ENCODE measurements at places on chromosomes 5 and 9.

DNA sequence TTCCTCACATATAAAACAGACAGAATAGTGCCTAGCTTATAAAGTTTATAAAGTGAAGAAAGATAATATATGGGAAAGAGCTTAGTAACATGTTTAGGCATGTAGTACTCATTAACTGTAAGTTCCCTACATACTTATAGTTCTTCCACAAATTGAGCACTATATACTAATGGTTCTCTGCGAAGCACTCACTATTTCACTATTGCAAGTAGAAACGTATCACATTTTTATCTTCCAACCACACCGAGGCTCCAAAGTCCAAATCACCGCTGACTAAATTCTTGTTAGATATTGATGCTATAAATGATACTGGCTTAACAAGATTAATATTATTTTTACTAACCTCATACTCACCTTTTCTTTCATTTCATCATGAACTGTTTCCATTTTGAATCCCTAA lies 61.0 kb downstream of the FBXW11 start:
- DNase-seq = no peak

DNA sequence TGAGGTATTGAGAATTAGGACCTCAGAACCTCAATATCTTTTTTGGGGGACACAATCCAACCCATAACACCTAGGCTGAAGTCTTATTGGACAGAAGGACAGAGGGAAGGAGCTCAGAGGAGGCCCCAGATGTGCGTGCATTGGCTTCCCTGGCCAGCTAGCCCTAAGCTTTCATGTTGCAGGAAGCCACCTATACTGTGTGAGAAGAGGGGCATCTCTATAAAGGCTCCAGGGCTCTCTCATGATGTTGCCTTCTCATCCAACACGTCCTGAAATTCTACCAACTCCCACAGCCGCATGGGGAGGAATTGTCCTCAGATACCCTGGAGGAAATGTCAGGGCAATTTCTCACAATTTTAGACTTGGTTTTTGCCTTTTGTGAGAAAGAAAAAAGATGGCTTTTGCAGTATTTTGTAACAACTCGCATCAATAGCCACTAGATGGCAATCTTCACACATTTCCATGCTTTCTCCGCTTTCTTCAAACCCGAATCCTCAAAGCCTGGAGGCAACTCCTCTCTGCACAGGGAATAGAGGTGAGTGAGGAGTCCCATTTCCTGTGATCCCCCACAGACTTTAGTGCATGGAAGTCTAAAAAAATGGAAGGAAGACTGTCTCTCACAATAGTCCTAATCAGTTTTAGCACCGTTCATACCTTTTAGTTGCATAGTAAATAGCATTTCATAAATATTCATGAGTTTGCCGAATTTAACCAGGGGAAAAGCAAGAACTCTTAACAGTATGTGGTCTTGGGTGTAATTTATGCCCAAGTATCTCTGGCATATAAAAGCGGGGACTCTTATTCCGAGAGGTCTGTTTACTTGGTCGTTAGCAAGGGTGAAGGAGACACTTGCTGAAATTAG lies 7.4 kb upstream of the PPP3R2 start:
- DNase-seq = peak; percentile 47

- DNase-seq = no peak
Observed at GRCh38 chr9:73995836-73996235, 501.3 kb upstream of the RORB start.

GRCh38 chr5:148403344-148403743 lies 19.6 kb downstream of the FBXO38 start:
- no peak for DNase-seq

DNA sequence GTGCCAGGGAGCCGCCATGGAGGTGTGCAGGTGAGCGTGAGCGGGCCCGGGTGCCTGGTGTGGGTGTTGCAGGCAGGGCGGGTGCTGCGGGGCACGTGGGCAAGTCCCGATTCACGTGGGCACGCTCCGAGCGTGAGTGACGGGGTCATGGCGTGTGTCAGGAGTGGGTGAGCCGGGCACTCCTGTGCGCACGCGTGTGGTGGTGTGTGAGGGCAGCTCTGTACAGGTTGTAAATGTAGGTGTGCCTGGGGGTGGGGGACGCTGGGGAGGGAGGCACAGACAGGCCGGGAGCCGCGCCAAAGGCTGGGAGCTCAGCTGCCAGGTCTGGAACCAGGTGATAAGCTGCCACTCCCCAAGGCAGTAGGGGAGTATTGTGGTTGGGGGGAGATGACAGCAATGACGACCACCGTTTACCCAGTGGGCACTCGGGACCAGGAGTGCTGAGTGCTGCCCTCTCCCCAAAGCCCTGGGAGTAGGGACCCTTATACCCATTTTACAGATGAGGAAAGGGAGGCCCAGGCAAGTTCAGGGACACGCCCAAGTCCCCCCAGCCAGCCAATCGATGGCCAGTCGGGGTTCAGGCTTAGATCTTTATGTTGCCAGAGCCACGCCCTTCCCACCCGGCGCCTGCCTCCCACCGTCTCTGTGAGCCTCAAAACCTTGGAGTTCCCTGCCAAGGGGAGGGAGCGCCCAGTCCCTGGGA lies 9.6 kb downstream of the NCS1 start:
- DNase-seq = no peak

DNA sequence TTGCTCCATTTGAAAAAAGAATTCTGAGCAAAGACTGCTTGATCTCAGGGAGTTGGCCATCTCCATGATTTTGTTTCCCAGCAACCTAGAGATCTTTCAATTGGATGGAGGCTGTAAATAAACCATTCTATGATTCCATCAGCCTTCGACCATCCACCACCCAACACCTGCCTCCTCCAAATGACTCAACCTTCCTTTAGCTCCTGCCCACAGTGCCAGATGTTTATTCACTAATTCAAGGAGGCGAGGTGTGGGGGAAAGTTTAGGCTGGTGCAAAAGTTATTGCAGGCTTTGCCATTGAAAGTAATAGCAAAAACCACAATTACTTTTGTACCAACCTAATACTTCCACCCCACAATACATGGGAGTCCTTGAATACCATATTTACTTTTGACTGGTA lies 327.5 kb downstream of the CAAP1 start:
- DNase-seq = no peak

DNA sequence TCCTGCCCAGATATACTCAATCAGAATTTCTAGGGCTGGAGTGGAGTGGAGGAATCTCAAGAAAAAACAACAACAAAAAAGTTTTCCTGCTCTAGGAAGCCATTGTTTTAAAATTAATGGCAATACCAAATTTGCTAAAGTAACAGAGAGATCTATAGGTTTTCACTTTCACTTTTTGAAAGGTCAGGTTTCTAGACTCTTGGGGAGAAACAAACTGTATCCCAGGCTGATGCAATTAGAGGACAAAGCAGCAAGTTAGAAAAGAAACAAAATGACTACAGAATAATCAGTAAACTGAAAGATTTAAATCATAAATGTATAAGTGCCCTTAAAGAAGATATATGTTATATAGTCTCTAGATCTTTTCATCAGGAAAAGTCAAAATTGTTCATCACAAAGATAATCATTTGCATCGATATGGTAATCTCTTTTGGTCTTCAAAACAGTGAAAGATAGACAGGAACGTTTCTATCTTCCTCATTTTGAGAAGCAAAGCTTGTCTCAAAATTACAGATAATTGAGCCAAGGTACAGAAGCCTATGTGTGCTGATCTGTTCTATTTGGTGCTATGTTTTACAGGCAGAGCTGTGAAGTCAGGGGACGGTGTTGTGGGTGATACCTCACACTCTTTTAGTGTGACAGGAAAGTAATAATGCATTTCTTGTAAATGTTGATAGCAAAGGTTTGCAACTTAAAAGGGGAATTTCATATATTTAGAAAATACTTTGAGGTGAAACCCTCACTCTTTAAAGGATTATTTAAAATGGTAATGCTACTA lies 1746.6 kb upstream of the C9orf72 start:
- no peak for DNase-seq

DNA sequence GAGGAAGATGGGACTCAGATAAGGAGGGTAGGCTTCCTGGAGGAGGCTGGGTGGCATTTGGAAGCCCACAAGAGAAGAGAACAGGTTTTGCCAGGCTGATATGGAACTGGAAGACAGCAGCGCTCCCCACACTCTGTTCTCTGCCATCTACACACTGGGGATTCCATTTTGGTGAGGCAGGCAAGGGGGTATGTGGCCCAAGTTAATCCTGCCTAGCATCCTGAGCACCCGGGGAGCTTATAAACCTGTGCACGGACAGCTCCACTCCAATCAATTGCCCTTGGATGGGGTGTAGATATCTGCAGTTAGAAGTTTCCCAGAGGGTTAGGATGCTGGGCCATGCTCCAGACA lies 158.8 kb downstream of the MACROH2A1 start:
- DNase-seq = no peak

DNA sequence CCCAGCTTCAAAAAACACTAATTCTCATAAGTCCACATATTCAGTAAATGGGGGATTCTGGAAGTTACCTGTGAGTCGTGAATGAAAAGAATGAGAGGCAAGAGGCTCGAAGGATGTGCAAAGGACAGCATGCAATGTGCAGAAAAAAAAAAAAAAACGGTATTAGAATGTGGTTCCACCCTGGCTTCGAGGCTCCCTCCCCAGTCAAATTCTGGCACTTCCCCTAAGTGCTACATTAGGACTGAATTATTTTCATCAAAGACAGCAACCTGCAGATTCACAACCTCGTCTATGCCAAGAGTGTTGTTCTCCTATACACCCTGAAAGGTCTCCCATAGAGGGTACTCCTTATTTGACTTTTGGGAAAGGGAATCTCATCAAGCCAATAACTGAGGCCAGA lies 16.5 kb downstream of the CAPSL start:
- DNase-seq = no peak

DNA sequence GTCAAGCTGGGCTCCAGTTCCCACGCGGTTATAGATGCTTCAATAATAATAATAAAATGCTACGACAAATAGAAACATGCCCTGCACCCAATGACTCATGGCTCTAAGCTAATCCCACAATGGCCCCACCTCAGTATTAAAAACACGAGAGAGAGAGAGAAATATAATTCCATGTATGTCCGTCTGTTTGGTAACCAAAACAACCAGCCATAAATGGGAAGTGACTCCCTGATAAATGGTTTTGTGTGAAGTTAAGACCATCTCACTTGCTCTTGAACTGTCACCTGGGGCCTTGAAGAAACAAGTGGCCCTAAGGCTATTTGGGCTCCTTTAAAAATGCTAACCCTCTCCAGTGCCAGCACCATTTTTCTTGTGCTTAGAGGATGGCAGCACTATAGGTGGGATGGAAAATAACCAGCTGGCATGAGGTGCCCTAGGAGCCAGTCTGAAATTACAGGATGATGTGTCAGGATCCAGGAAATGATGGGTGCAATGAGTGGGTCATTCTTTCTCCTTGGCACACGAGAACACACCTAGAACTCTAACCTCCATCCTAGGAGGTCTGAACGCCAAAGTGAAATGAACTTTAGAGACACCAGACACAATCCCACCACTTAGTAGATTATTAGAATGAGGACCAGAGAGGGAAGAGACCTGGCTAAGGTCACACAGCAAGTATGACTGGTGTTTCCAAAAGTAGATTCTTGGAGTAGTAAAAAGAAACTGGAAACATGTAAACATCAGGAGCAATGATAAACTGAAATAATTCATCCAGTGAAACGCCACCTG lies 35.7 kb upstream of the ADRB2 start:
- DNase-seq = no peak

DNA sequence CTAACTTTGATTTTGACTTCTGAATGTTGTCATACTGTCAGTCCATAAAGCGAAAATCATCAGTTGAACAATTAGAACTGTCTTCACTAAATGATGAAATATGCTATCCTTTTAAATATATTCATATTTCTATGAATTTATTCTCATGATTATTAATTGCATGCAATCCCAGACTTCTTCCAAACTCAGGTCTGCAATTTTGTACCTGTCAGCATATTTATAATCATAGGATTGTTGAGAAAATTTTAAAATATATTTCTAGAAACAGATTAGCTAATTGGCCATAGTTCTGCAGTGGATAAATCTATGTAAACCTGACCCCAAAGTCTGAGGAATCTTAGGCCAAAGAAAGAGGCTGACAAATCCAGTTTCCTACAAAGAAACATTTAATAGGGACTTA lies 347.5 kb downstream of the SLCO4C1 start:
- DNase-seq = no peak

DNA sequence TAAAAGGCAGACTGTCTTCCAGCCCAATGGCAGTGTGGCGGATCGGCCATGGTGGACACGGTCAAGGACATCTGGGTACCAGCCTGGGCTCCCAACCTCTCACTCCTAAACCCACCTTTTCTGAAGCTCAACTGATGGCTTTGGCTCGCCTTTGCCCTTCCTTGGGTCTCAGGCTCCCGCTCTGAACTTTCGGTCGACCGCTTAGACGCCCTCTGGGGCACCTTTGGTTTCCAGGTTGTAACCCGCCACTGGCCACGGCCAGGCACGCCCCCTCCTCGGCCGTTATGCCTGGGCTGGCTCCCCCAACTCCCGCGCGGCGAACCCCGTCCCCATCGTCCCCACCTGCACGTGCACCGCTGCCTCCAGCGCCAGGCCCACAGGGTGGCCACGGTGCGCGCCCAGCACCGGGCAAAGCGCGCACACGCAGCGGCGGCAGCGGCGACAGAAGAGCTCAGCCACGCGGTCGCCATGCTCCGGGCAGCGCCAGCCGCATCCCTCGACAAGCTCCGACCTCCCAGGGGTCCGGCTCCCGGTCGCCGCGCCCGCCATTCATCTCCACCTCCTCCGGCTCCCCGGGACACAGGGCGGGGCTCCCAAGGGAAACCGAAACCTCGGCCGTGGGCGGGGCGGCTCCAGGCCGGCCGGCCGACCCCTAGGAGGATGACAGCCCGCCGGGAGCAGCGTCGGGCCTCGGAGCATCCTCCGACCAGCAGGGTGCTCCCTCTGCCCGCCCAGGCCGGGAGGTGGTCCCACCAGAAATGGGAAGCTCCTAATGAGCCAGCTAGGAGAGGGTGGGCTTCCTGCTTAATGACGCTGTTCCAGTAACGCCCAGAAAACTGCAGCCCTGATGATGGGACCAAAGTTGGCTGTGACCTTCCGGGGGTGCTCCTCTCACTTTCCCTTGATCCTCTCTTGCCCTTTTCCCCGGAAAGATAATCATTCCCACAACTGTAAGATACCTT lies at the start of gene TRIM14:
Gene TRIM14 (minus strand): TSS at position 583 of the 962 bp plus-strand sequence. CDS start 34 bp downstream, at position 549.
- DNase-seq = peak; percentile 91

DNA sequence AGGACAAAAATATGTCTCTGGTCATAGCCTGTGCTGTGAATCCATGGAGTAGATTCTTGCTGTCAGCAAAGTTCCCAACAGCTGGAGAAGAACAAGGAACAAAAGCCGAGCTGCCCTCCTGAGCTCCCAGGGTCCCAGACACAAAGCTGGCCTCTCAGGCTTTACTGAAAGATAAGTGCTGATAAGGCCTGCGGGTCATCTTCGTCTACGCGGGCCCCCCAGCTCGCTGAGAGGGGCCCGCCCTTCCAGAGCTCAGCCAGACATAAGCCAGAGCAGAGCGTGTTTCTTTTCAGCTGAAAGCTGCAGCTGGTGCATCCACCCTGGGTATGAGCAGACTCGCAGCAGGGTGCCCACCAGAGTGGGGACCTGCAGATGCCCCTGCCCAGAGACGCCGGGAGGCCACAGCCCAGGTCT lies 84.7 kb downstream of the HSD17B3 start:
- no peak for DNase-seq

DNA sequence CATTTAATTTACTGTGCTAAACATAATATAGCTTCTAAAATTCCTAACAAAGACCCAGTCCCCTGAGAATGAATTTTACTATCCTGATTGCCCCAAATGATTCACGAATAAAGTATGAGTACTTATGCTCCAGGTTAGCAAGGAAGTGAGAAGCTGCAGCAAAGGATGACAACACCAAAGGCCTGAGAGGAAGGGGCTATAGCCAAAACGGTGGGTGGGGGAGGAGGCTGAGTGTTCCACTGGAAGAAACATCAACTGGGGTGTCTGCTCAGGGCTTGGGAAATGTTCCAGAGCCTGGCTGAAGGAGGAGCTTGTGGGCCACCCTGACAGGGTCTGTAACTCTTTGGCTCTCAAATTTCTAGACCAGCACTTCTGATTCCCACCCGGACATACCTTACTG lies 157.3 kb downstream of the ADAMTS12 start:
- DNase-seq = peak; percentile 31

Measured in EL (cell line).